Heart right ventricle (tissue), 16 donors: ENCODE measurements at places on chromosomes 1 and 21.

DNA sequence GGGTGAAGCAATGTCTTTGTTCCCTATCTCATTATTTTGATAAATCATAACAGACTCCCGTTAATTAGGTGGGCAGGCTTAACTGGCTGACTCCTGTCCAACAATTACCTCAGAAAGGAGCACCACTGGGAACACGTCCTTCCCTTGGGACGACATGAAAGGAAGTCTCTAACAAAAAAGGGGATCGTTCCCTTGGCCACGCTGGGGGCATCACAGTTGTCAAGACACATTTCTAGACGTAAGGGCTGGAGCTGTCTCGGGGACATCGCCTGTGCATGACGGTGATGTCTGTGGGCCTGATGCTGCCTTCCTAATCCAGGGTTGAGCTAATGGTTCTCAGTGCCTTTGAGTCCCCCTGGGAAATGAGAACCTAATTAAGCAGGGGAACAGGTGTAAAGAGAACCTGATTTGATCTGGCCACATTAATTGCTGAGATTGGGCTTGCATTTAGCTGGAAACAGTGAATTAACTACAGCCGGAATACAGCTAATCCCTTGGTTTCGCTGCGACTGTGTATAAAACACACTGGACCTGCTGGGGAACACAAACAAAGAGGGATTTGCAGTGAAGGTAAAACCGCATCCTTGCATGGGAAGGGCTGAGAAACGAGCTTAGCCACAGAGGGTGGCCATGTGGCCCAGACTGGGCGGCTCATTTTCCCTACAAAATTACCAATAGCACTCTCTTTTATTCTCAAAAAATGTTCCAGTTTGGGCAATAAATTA, 111.8 kb downstream of the MRPS6 start:
- no peak for DNase-seq

DNA sequence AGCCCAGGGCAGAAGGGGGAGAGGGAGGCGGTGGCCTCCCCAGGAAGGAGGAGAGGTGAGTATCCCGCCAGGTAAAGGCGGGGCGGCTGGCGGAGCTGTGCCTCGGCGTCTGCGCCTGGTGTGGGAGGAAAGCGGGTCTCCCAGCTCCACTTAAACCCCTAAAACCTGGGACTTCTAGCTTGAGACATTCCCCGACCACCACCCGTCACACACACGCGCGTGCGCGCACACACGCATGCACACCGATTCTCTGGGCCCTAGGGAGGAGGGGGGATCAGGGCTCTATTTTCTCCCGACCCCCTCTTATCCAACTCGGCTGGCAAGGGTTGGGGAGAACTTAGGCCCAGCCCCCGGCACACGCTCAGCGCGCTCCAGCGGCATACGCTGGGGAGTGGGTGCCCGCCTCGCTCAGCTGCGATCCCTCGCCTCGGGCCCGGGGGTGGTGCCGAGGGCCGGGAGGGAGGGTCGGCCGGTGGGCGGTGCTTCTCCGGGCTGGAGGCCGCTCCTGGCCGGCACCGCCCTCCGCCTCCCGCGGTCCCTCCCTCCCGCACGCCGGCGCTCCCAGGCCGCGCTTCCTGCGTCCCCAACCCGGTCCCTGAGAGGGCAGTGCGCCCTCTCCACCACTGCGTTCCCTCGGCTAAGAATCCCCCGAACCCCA, at the start of gene TMEM51:
TMEM51 (plus strand) TSS at position 564 of the 658 bp plus-strand sequence. CDS start 61,341 bp downstream, outside the sequence.
- peak; percentile 56 for DNase-seq

- no peak for DNase-seq
Observed at GRCh38 chr1:166868639-166869038, 7.4 kb downstream of the TADA1 start.

DNA sequence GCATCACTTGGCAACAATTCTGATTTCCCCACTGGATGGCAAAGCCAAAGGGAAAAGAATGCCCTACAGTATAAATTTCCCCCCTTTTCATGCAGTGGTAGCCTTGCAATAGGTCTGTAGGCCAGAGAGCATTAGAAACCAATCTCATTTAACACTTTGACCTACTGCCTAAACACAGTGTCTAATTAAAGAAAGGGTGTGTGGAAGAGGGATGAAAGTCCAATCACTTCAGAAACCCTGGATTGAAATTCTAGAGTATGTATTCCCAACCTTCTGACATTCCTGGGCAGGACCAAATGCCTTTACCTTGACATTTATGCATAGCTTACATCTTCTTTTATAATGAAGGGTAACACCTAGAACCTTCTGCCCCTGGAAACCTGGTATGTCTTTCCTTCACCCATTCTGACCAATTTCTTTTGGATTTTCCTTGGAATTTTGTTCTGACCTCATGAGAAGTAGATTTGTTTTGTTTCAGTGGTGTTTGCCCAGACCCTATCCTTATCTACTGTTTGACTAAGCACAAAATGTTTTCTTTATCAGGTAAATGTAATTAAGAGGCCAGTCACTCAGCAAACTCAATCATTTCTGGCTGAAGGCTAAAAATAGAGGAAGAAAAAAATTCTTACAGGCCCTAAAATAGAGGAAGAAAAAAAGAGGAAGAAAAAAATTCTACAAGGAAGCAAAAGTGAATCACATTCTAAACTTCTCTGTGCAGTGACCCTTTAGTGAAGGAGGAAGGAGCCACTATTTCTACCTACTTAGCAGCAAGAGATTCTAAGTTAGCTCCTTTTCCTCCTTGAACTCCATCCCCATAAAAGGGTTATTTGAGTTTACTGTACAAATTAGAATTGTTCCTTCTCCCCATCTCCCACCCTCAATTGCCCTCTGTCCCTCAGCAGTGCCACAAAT, 129.5 kb upstream of the DSCAM start:
- DNase-seq, result no peak

DNA sequence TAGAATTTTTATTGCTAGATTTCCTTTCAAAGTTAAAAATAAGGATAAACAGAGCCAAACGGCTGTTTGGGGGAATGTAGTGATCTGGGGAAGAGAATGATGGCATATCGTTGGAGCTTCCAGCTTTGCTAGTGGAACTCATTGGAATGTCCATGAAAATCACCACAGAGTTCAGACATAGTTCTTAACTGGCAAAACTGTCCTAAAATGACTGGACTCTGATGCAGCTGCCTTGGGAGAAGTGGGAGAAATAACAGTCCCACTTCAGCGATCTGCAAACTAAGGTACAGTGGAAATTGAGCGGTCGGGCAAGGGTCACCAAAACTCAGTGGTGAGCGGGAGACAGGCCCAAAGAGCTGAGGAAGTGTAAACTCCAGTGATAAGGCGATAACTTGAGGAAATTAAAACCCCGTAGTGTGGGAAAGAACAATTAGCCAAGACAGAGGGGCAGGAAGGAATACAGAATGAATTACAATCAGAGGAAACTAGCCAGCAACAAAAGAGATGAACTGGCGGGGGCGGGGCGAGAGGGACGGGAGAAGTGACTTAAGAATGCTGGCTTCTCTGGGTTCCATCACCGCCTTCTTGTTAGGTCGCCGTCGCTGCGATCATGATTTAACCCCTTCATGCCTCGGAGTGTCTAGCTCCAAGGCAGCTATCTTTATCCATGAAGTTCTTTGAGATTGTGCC, 89.8 kb upstream of the ARHGAP29 start:
- peak; percentile 73 for DNase-seq

GRCh38 chr1:7269525-7269924, 484.3 kb downstream of the CAMTA1 start:
- DNase-seq, result no peak

DNA sequence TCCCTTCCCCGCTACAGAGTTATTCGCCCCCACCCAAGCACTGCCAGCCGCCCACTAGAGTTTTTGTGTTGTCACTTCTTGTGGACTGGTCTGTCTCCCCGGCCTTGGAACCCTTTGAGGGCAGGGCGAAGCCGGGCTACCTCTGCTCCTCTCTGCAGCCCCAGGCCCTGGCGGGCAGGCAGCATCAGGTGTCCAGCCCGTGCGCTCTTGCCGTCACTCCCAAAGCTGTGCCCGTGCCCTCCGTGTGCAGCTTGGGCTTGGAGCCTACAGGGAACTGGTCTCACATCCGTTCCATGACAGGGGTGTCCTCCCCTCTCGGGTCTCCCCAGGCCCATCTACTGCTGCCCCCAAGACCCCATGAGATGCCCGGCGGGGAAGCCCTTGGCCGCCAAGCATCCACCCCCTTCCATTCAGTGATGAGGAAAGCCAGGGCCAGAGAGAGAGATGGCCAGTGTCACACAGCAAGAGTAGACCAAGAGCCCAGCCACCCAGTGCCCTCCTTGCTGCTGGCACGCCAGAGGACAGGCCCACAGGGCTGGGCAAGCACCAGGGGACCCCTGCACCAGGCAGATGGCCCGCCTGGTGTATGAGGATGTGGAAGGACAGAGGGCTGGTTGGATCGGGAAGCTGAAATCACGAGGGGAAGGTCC, 15.3 kb upstream of the LDLRAP1 start:
- DNase-seq, result no peak

- no peak for DNase-seq
Observed at GRCh38 chr1:246784621-246785493, 60.6 kb downstream of the SCCPDH start.

- DNase-seq, result no peak
Observed at GRCh38 chr1:109717729-109718128, 5.7 kb downstream of the GSTM5 start.

DNA sequence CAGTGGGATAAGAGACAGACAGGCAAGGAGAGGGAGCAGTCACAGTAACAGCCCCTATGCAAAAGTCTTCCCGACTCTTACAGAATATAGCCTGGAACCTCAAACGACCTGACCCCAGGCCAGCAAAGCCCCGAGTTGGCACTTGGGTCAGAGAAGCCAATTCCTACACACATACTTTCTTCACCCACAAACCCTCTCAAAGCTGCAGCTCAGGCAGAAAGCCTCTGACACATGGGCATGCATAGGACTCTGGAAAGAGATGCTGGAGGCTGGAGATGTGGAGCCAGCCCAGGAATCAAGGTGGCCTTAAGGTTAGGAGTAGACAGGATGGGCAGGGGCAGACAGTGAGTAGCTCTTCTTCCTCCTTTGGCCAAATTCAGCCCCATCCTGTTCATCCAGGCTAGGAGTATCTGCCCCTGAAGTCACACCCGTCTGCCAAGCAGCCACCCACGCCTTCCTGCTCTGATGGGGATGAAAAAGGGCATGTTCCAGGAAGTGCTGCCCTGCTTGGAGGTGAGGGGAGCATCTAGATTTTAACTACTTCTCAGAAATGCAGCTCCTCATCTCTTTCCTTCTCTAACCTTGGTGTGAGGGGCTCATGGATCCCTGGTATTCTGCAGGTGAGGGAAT, 7.8 kb downstream of the SLC41A1 start:
- no peak for DNase-seq

GRCh38 chr1:101190441-101190840, 46.4 kb upstream of the S1PR1 start:
- DNase-seq, result no peak

DNA sequence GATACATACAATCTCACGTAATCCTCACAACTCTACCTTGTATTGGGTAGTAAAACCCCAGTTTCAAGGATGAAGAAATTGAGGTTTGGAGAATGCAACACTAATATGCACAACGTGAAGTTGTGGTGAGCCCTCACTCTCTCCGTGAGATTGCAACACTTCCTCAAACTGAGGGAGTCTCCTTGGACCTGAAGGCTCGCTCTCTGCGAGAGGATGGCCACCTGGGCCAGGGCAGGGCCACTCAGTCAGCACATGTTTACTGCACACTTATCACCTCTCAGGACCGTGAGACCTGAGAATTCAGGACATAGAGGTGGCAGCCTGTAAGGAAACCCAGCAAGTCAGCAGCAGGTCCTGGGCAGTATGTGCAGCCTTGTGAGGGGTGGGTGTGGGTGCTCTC, 8.7 kb downstream of the SH3BP5L start:
- no peak for DNase-seq
